ENCODE measurements at places on chromosomes 3 and 15. TPM values are rescaled to one million over a fixed set of nuclear protein-coding genes. Genes with fewer than 3 reads are reported as not detected.

Gene FES
- 23.4 TPM for total RNA-seq

DNA sequence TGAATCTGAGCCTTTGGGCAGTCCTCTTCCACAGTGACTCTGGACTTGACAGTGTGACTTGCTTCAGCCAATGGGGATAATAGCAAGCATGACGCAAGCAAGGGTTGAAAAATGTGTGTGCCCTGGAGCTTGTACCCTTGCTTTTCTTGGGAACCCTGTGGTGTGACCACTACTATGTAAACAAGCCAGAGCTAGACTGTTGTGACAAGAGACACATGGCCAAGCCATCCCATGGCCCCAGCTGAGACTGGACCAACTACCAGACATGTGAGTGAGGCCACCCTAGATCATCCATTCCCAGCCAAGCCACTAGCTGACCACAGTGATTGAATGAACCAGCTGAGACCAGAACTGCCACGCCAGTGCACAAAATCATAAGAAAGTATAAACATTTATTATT, 11.8 kb downstream of the MYO1E start:
- H3K4me3 ChIP-seq = no peak overlapping the region
- no peaks in the 10 kb centered on the region for H3K27me3 ChIP-seq
- DNase-seq = peak; percentile 45
- H3K36me3 ChIP-seq = no peaks in the 10 kb centered on the region

GRCh38 chr3:121592856-121593702, at the start of gene FBXO40:
TSS of gene FBXO40 (plus strand) at chr3:121593379. CDS start at chr3:121620576, 27,197 bp downstream.
- no peak within 1 kb of the TSS for H3K4me3 ChIP-seq
- no peaks in the 10 kb centered on the region for H3K36me3 ChIP-seq
- peak; percentile 9 for DNase-seq

GRCh38 chr3:139521144-139521543, 18.4 kb downstream of the RBP1 start:
- no peaks in the 10 kb centered on the region for H3K36me3 ChIP-seq
- no peaks in the 10 kb centered on the region for H3K4me1 ChIP-seq
- no peak overlapping the region for H3K4me3 ChIP-seq

GRCh38 chr15:62904041-62904910, 138.3 kb upstream of the TPM1 start:
- no peaks in the 10 kb centered on the region for H3K36me3 ChIP-seq
- no peaks in the 10 kb centered on the region for H3K4me1 ChIP-seq
- no peaks in the 10 kb centered on the region for H3K27me3 ChIP-seq
- no peak overlapping the region for H3K4me3 ChIP-seq
- no peak overlapping the region for H3K27ac ChIP-seq

Gene CFAP100
- not detected for total RNA-seq

Gene ZNF501
- total RNA-seq = 16.0 TPM

GRCh38 chr15:47383801-47384200, 333.5 kb upstream of the SEMA6D start:
- H3K36me3 ChIP-seq = no peaks in the 10 kb centered on the region
- peak overlapping the region; percentile 36 for H3K27ac ChIP-seq
- no peak overlapping the region for H3K4me3 ChIP-seq
- peaks cover 6% of the 10 kb centered on the region for H3K4me1 ChIP-seq

DNA sequence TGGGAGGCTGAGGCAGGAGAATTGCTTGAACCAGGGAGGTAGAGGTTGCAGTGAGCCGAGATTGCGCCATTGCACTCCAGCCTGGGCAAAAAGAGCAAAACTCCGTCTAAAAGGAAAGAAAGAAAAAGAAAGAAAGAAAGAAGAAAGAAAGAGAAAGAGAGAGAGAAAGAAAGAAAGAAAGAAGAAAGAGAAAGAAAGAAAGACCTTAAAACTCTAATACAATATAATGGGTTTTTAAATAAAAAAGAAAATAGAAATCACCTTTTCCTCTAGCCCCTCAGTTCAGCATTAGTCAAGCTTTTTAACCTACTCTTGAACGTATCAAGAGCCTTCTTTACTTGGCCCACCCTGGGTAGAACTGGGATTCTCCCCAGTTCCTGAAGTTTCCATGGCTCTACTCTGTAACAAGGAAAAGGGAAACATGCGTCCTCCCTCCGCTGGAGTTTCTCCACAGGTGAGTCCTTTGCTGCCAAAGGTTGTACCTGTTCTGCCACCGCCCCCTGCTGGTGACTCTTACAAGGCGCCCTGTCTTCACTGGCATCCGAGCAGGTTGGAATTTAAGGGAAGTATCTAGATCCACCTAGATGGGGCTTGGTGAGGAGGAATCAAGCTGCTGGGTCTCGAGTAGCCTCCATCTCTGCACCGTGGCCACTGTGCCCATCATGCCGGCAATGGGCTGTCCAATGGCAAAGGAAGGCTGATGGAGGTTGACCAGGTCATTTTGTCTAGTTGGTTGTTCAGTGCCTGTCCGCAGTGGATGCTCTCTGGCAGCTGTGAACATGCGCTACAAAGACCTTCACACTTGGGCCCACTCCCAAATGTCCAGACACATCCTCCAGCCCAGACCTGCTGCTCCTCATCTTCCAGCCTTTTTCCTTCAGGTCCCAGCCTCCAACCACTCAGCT, 20.6 kb upstream of the EPHB3 start:
- H3K27me3 ChIP-seq = peaks cover 30% of the 10 kb centered on the region
- H3K27ac ChIP-seq = no peak overlapping the region
- no peak overlapping the region for H3K4me3 ChIP-seq
- H3K36me3 ChIP-seq = no peaks in the 10 kb centered on the region

- no peaks in the 10 kb centered on the region for H3K27me3 ChIP-seq
- H3K27ac ChIP-seq = no peak overlapping the region
- H3K36me3 ChIP-seq = no peaks in the 10 kb centered on the region
- H3K4me1 ChIP-seq = no peaks in the 10 kb centered on the region
Measured at GRCh38 chr15:76368122-76368621, 31.6 kb downstream of the ISL2 start.

Gene CLEC3B
- total RNA-seq = 56.3 TPM

Gene MLH1
- total RNA-seq = 62.3 TPM

Gene PRR20G
- not detected for total RNA-seq
